ENCODE measurements at places on chromosomes 4 and X.
A peak's percentile ranks its signal among the peaks of the same experiment; 100 is the strongest.

DNA sequence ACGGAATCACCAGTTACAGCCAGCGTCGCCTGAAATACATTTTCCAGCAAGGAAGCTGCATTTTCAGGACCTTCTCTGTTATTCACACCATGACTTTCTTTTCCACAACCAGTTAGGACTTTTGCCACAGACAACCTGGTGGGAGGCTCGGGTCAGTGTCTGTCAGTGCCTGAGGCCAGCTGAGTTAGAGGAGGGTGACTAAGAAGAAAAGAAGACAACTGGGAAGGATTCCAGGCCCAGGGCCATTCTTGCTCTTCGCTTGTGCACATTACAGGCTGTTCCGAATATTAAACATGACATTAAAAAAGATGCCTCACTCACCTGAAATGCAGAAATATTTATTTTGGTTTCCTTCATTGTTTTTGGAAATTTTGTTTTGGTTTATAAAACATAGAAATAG lies 21.4 kb upstream of the CENPU start:
- no peak for DNase-seq

- DNase-seq, result no peak
Measured at GRCh38 chr4:154415313-154415712, 76.3 kb downstream of the DCHS2 start.

GRCh38 chr4:142567620-142568451 lies 278.3 kb downstream of the INPP4B start:
- DNase-seq, result no peak

DNA sequence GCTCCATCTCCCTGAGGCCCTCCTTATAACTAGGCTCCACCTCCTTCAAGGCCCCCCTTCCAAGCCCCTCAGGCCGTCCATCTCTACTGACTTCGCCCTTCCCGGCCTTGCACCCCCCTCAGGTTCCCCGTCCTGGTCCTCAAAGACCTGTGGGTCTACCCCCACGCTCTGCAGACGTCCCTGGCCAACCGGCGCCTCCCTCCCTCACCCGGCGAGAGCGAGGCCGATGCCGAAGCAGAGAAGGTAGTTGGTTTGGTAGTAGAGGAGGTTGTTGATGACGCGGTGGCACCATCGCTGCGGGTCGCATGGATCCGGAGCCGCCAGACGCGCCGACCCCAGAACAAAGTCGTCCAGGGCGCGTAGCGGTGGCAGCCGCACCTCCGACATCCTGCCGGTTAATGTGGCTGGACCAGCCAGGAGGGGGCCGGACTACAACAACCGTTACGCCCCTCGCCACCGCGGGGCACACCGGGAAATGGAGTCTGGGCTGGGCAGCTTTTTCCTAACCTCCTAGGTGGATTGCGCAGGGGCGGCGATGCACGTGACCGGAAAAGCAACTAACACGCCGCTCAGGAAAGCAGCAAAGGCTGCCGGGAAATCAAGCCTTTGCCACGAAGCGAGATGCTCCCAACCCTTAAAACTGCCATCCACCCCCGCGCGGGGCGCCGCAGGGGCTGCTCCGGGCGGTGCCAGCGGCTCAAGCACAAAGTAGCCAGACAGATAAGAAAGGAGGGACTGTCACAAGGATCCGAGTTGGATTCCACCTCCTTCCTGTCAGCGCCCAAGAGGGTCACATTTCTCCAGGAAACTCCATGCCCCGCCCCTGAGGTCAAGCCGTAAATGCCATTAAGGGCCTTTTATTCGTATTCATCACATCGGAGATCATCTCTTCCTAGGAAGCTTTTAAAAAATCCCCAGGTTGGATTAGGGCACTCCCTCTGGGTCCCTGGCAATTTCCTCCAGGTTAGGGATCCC lies at the start of gene PRAF2:
TSS of gene PRAF2 (minus strand) at position 402 of the 975 bp plus-strand sequence. CDS start at position 387, 15 bp downstream.
- DNase-seq, result peak; percentile 83

DNA sequence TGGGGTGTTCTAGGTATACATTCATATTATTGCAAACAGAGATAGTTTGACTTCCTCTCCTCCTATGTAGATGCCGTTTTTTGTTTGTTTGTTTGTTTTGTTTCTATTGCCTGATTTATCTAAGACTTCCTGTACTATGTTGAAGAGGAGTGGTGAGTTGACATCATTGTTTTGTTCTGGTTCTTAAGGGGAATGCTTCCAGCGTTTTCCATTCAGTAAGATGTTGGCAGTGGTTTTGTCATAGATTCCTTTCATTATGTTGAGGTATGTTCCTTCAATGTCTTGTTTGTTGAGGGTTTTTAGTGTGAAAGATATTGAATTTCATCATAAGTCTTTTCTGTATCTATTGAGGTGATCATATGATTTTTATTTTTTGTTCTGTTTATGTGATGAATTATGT lies 401.6 kb upstream of the EPHA5 start:
- no peak for DNase-seq

DNA sequence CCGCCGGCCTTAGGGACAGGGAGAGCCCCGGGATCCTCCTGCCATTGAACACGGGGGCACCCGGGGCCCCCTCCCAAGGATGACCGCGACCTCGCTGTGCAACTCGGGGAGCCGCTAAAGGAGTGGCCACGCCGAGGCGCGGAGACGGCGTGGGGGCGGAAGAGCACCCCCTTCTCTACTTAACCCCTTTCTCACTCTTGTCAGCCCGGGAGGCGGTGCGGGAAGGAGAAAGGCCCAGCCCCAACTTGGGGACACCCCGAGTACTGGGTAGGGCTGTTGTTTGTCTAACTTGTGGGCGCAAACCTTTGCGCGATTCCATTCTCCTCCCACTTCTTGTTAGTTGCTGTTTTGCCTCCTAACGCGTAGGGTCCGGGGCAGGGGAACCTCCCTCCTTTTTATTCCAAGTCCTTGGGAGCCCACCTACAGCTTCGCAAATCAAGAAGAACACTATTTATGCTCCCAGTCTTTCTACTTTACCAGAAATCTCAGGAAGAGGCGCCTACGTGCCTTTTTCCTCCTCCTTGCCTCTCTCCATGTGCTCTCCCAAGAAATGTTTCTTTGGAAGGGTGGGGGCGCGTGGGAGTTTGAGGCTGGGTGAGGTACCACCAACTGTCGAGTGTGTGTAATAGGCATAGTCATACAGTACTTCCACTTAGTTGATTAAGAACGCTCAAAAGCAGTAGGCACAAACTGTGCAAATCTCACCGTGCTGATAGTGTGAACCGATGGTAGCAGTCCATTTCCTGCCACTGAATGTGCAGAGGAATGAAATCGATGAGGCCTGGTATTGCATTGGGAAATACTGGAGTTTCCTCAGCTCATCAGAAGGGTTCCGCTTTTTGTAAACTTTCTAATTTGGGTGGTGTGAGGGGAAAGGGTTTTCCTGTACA lies 813 bp downstream of the DIAPH2 start:
- DNase-seq, result peak; percentile 49
